ENCODE measurements at places on chromosomes 5 and 9. TPM values are rescaled to one million over a fixed set of nuclear protein-coding genes. Genes with fewer than 3 reads are reported as not detected.

DNA sequence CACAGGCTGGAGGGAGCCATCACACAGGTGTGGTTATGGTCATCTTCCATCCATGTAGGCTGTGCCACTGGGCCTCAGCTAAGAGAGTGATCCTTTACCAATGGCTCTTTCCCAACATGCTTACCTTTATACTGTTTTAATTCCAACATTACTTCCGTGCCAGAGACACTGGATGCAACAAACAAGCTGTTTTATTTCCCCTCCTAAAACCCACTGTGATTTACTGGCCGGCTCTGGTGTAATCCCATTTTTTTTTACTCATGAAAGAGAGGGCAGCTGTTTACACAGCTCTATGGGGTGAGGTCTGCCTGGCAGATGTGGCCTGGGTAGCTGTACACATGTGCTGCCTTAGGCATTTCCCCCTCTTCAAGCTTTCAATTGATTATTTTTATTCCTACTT is 58.5 kb downstream of the MACROH2A1 start:
- no peak for DNase-seq

DNA sequence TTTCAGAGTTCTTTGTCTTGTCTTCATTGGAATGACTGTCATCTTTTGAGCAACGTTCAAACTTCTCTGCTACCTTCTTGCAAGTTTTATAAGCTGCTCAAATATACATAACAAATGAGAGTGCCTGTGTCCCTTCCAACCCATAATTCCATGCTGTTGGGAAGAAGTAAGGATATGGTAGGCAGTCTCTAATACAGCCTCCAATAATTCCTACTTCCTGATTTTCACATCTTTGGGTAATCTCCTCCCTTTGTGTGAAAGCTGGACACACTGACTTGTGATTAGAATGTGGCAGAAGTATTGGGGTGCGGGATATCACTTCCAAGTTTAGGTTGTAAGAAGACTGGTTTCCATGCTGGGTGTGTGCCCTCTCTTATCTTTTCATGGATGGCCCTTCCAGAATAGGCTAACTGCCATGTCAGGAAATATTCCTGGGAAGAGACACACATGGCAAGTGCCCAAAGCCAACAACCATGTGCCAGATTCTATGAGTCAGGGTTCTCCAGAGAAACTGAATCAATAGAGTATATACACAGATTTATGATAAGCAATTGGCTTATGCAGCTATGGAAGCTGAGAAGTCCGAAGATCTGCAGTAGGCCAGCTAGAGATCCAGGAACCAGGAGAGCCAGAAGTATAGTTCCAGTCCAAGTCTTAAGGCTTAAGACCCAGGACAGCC is 531.3 kb downstream of the NTRK2 start:
- DNase-seq, result peak; percentile 10

DNA sequence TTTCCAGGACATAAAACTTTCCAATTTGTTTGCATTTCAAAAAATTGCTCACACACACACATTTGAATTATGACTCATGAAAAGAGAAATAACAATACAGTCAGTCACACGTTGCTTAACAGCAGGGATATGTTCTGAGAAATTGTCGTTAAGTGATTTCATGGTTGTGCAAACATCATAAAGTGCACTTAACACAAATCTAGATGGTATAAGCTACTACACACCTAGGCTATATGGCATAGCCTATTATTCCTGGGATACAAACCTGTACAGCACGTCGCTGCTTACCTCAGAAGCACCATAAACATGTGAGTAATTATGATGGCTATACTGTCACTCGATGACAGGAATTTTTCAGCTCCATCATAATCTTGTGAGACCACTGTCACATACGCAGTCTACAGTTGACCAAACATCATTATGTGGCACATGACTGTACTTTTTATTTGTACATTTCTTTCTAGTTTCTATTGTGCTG is 378.2 kb downstream of the ACTL7B start:
- DNase-seq, result peak; percentile 58

DNA sequence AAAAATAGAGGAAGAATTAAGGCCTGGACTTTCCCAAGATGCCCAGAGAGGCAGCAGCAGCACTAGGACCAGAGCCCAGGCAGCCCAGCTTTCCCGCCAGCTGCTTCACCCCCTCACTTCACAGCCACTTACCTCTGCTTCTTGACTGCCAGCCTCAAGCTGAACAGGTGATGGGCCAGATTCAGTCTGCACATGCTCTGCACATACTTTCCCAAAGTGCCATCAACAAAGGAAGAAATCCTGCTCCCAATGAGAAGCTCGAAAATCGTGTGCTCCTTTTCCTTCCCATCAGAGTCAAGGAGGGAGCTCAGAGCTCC is 4.1 kb upstream of the SLC25A48 start:
- no peak for DNase-seq

GRCh38 chr5:100131161-100131560 is 404.0 kb upstream of the FAM174A start:
- DNase-seq, result peak; percentile 14

DNA sequence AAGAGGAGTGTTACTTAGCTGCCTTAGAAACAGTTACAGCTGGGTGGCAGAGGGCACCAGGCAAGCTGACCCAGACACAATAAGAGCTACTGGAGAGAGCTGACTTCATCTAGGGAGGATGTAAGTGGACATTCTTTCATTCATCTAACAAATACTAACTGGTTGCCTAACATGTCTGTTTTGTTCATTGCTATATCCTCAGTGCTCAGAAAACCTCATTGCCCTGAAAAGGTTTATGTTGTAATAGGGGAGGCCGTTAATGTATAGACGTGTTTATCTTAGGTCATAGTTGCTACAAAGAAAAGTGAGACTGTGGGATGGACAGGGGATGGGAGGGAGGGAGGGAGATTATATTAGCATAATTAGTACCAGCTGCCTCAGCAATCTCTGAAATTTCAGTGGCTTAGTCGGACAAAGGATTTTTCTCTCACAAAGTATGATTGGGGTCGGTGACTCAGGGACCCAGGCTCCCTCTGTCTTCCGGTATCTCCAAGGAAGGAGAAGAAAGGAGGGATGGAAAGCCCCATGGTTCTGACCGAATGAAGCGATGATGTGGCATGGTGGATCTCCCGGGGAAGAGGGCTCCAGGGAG is 2.6 kb upstream of the SNX18 start:
- no peak for DNase-seq

GRCh38 chr5:18051953-18052352 is 417.7 kb downstream of the TAF11L14 start:
- DNase-seq, result peak; percentile 9

GRCh38 chr5:2156358-2157059 is 273.8 kb upstream of the IRX4 start:
- no peak for DNase-seq

- DNase-seq, result peak; percentile 9
Observed at GRCh38 chr5:93193431-93194347, 387.3 kb downstream of the NR2F1-AS1 start.

DNA sequence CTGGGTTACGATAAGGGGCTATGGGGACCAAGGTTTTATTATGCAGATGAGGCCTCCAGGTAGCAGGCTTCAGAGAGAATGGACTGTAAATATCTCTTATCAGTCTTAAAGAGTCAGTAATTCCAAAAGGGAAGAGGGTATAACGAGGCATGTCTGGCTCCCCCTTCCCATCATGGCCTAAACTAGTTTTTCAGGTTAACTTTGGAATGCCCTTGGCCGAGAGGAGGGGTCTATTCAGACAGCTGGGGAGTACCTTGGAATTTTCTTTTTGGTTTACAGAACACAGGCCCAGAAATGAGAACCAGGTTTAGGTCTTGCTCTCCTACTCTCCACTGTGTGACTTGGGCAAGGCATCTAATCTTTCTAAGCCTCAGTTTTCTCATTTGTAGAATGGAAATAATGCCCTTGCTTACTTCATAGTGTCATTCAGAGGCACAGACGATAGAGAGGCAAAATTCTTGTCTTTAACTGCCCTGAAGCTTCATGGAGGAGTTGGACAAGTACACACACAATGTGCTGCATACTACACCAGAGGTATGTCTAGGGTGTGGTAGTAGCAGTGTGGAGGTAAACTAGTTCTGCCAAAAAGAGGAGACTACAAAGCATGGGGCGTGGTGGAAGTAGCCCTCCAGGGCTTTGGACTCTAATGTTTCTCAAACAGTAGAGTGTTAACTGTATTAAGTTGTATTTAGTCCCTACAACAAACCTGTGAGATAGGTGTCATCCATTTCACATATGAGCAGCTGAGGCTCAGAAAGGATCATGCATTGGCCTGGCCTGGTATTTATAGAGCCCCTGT is 45.5 kb downstream of the IRF1 start:
- no peak for DNase-seq

GRCh38 chr5:179615203-179615602 is 8.3 kb downstream of the HNRNPH1 start:
- DNase-seq, result no peak

GRCh38 chr5:4230471-4230785 is 634.8 kb downstream of the IRX1 start:
- DNase-seq, result no peak

DNA sequence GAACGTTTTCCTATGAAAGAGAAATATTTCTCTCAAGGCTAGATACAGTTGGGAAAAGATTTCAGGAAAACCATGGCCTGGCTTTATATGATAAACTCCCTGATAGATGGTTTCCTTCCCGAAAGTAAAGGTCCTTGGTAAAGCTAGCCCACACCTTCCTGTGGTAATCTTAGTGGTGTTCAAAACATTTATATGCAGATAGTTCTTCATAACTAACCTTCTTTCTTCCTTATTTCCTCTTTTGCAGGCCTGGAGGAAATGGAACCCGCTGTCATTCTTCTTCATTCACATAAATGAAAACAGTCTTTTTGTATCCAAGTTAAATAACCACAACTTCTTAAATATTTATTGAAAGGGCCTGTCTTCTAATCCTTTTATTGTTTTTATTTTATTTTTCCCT is 474.0 kb upstream of the ACTBL2 start:
- no peak for DNase-seq

DNA sequence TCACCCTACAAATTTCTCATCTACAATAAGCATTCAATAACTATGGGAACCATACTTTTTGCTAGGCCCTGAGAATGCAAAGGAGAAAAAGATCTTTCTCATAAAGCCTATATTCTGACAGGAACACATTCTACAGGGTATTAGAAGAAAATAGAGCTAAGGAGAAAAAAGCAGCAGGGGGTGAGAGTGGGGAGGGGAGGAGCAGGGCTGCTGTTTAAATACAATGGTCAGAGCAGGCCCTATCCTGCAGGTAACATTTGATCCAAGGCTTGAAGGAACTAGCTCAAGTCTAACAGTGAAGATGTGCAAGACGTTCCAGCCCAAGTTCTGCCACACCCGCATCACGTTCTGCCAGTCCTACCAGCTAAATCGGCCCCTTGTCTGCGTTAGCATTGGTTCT is 89.7 kb downstream of the ELAVL2 start:
- no peak for DNase-seq

- no peak for DNase-seq
Observed at GRCh38 chr9:135245482-135246247, 158.2 kb downstream of the OLFM1 start.

GRCh38 chr9:106531491-106531890 is 331.5 kb upstream of the ZNF462 start:
- DNase-seq, result no peak

DNA sequence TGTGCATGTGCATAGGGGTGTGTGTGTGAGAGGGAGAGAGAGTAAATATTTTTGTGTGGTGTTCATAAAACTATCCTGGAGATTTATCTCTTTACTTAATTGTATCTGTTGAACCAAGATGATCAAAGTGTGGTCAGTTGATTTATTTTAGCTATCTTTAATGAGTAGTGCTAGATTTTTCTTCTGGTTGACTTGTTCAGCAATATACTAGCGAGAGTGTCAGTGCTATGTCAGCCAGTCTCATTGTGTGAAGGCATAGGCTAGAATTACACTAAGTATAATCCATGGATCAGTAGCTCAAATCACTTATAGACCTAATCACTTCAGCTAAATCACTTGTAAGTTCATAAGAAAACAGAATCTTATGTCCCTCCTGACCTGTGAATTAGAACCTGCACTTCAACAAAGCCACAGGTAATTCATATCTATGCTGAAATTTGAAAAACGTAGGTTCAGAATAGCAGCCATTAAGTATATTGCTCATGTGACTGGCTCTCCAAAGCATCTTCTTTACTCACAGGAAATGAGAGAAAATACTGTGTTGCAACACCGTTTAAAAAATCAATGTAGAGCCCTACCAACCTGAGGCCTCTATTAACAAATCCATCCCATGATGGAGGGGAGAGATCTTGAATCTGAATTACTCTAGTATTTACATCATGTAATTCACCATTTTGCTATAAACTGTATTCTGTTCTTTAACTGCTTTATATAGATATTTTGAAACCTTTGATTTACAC is 203.1 kb upstream of the ACTBL2 start:
- no peak for DNase-seq

Gene PAM
- total RNA-seq, result 119 TPM

Gene SWI5
- total RNA-seq, result 51.4 TPM

Gene MTREX
- 24.0 TPM for total RNA-seq

Gene MSMP
- total RNA-seq, result 0.28 TPM

Gene KIF4B
- total RNA-seq, result not detected

Gene INSL4
- 0.20 TPM for total RNA-seq

Gene MAP3K1
- total RNA-seq, result 18.4 TPM

Gene CSF2
- total RNA-seq, result 3.4 TPM

Gene LCN2
- total RNA-seq, result 221 TPM

Gene QRFP
- not detected for total RNA-seq

Gene TRIM7
- 2.9 TPM for total RNA-seq

Gene CD180
- not detected for total RNA-seq

Gene TGFBI
- 37.2 TPM for total RNA-seq

Data from HT-29 (cell line).